ENCODE measurements at places on chromosomes 2 and 18.

- DNase-seq, result no peak
Observed at GRCh38 chr18:59150236-59150635, 10.6 kb downstream of the SEC11C start.

DNA sequence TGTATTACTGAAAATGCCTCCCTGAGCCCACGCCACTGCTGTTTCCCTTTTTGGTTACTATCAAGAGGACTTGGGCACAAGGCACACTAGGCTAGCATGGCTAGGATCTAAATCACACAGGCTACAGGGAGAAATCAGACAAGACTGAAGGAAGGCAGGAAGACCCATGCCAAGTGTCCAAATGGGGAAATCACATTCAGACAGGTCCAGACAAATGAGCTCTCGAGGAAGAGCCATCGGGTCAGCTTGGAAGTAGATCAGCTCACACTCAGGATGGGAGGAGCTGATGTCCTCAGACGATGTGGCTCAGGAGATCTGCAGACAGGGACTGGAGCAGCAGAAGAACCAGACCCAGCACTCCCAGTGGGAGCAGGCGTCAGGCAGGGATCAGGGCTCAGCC is 113.2 kb downstream of the COL6A3 start:
- DNase-seq, result no peak

DNA sequence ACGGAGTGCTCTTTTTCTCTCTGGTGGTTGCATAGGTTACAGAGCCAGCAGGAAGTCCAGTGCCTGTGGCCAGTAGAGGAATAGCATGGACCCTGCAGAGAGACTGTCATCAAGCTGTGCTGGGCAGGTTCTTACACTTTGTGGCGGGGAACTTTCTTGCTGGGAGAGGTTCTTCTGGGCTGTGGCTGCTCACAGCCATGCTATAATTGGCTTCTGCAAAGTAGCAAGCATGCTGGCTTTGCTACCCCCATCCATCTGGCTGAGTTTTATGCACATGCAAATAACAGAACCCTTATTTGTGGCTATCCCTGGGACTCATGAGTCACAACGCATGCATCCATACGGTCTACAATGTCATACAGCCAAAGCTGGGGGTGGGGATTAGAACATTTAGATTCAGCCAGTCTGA is 68.9 kb downstream of the PLCL1 start:
- no peak for DNase-seq

DNA sequence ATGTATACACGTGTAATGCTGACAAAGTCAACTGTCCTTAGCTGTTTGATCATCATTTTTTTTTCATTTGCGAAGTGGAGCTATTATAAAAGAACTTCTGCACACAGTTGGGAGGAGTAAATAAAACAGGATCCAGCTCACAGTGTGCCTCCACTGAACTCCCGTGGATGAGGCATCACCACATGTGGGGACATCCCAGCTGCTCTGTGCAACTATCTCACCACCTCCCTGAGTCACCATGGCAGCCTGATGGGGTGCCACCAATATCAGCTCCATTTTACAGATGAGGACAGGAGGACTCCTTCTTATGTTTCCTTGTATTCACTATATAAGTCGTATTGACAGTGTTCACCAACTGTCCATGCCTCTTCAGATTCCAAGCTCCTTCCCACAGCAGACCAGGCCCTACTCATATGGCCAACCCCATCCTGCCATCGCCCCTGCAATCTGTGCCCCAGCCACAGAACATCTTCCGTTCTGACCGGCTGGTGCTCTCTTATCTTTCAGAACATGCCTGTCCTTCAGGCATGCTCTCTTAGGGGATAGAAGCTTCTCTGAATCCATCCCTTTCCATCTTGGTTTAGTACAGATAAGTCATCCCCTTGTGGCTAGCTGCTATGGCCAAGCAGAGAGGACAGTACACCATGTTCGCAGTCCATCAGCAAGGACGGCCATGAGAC is 288.1 kb downstream of the RNF144A start:
- no peak for DNase-seq

GRCh38 chr2:168740360-168740759 is 62.1 kb upstream of the NOSTRIN start:
- no peak for DNase-seq

DNA sequence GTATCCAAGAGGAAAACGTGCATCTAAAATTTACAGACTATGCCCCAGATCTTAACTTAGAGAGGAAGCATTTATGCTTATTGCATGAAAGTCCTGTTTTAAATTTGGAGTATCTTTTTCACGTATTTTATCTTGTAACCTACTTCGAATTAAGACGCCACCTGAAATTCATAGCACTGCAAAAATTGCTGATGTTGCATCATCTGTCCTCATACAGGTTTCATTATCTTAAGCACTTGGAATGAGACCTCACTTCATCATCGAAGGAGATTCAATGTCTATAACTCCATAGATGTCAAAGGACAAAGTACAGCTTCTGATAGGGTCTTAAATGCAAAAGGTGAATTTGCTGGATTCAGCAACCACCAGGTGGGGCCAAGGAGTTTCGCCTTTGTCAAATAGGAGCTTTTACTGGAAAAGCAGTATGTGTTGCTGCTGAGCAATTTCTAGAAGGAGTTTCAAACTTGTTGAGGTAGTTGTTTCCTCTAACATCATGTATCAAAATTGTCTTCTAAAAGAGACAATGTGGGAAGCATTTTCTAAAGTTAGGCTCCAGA is 106.4 kb upstream of the CCDC85A start:
- peak; percentile 8 for DNase-seq

DNA sequence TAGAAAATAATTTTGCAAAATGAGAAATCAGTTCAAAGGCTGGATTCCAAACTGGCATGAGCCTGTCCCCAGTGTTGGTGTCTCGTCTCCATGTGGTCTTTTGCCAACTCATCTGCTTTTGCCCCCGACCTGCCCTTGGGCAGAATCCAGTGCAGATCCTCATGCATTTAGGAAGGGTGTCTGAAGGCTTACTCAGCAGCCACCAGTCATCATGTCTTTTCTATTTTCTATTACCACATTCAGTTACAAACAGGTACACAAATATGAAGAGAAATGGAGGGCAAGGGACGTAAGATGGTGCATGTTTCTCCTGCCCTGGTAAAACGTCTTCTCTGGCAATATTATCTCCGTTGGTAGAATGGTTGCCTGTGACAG is 43.5 kb downstream of the E2F6 start:
- DNase-seq, result no peak

DNA sequence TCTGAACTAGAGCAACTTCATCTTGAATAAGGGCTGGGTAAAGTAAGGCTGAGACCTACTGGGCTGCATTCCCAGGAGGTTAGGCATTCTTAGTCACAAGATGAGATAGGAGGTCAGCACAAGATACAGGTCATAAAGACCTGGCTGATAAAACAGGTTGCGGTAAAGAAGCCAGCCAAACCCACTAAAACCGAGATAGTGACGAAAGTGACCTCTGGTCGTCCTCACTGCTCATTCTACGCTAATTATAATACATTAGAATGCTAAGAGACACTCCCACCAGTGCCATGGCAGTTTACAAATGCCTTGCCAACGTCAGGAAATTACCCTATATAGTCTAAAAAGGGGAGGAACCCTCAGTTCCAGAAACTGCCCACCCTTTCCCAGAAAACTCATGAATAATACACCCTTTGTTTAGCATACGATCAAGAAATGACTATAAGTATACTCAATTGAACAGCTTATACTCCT is 109.1 kb downstream of the FIGN start:
- DNase-seq, result no peak

DNA sequence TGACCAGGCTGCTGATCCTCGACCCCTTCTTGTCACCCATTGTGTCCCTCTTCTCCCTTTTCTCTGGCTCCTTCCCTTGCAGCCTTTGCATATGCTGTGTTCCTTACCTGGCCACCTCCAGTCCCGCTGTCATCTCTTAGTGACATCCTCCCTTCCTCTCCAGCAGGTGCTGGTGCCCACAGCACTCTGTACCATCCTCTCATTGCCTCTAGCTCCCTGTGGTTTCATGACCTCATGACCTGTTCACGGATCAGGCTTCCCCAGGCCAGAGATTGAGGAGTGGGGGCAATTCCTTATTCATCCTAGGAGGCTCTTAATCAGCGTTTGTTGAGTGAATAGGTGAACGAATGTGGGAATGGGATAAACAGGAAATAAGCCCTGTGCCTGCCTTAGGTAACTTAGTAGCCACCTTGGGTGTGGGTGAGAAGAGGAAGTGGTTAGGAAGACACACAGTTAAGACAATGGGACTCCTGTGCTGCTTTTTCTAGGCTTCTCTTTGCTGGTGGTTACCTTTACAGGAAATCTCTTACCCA is 35.5 kb downstream of the ITGA6 start:
- no peak for DNase-seq

DNA sequence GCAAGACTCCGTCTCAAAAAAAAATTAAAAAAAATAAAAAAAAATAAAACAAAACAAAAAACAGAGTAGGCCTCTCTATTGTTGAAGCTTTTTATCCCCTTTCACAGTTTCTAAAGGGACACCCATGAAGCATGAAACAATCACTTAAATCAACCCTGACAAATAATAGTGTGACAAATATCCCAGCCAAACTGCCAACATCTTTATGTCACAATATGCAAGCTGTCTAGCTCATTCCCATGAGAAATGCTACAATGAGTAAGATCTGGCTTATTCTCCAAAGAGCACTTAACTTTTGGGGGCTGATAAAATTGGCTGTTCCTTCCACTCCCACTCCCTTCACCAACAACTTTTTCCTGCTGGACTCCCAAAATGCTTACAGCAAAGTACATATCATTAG is 21.7 kb upstream of the ABCA12 start:
- no peak for DNase-seq

DNA sequence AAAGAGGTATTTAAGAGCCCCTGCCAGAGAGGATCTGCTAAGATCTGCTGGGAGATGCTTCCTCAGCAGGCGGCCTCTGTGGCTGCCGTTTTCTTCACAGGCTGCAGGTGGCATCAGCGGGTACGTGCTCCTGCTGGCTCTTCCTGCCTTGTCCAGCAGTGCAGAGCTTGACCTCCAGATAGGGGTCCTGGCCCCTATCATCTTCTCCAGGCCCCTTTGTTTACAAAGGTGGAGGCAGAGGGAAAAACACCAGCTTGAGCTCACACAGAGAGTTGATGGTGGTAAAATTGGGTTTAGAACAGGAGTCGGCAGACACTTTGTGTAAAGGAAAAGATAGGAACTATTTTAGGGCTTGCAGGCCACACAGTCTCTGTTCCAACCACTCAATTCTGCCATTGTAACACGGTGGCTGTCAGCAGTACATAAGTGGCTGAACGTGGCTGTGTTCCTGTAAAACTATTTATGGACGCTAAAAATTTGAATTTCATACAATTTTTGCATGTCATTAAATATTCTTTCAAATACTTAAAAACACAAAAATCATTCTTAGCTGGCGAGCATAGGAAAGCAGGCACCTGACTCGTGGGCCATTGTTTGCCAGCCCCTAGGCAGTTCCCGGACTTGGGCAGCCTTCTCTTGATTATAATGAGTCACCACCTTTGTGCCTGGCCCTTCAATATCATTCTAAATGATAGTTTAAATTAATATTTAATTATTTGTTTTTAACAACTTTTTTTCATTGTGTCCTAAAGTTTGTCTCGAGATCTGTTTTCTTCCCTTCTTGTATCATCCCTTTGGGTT is 98.2 kb upstream of the B3GNT7 start:
- DNase-seq, result peak; percentile 78

DNA sequence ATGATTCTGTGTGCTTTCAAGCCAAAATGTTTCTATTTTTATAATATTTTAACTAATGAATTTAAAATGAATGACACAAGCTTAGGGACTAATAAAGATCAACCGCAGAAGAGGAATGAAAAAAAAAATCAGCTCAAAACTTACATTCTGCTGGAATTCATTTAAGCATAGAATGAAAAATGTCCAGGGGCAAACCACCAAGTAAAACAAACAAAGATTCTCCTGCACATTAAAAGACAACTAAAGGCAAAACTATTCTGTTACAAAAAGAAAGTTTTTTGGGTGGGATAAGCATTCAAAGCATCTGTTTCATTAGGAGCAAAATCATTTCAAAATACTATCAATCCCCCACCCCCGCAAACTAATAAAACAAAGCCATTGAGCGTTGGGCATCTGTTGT is 99.3 kb upstream of the SOX11 start:
- DNase-seq, result no peak

- no peak for DNase-seq
Observed at GRCh38 chr2:233823731-233824121, 30.6 kb downstream of the HJURP start.

DNA sequence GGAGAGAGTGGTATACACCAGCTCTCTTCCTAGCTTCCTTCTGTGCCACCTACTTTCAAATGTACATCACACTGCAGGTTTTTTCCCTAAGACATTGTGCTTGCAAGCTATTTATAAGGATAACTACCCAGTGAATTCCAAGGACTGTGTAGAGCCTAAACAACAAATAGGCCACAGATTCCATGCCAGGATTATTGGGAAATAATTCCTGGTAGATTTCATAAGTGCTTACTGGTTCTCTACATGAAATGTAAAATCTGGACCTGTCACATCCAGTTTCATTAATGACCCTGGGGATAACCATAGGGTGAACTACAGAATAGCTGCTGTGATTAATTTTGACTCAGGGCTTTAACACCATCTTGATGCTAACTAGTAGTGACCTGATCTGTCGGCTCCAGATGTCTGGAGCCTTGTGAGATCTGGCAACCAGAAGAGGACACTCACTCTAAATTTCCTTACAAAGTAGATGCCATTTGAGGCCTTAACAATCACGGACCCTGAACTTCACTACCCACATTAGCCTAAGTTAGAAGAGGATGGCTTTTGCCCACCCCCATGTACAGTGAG is 34.3 kb upstream of the LGALSL start:
- DNase-seq, result no peak

DNA sequence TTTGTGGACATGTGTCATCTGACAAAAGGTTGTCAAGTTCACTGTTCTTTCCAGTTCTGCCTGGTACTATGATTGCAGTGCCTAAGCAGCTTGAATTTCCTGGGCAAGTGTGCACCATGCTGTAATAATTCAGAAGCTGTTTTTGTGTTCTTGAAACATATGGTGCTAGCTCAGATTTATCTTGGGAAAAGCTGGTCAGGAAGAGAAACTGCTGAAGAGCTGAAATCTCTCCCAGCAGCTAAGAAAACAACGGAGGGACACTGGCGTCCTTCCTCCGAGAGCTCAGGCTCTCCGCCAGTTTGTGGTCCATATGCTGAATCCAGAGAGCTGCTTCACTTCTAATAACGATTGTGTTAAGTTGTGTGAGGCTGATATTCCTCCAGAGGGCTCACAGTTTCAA is 642.0 kb downstream of the DPP10 start:
- no peak for DNase-seq

DNA sequence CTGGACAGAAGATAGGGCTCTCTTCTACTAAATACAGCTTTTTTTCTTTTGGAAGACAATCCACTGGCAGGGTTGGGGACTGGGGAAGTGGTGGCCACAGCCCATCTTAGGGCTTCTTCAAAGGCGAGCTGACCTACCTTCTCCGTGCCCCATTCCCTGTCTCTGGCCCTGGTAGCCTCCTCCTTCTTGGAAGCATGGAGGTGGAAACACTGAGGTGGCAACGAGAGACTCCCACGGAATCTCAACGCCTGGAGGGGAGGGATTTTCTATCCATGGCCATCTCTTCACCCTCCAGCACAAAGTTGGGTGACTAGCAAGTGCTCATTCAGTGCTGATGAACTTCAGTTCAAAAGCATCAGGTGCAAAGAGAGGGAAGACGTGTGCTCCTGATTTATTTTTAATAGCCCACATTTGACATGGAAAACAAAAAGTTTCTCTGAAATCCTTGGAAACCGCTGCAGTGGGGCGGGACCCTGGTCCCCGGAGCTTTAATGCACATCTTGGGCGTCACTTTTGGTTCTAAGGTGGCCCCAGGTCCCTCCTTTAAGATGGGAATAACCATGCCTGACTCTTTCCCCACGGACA is 633 bp upstream of the ARMC9 start:
- no peak for DNase-seq

GRCh38 chr2:120348134-120348736 is 2.3 kb downstream of the INHBB start:
- no peak for DNase-seq
